Stimulated activated CD4-positive, alpha-beta T cell treated with anti-CD3 and anti-CD28 coated beads, Interleukin-1b, Interleukin-23, amount 100 ng/mL, for 48 hours (primary cell): ENCODE measurements at places on chromosomes 11 and 22.

GRCh38 chr22:43923191-43923590, 414 bp upstream of the PNPLA3 start:
- no peak for DNase-seq

DNA sequence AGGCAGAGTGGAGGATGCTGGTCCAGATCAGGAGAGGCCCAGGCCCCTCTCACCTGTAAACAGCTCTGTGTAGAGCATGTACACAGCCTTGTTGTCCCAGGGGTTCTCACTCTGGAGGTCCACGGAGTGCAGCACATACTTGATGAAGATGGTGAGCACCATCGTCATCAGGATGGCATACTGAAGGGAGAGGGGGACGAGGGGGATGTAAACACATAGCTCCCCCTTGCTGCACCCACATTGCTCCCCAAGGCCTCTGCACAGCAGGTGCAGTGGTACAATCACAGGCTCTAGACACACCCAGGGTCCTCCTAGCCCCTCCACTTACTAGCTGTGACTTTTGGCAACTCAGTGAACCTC, 2.9 kb downstream of the SYVN1 start:
- DNase-seq = no peak

GRCh38 chr11:130600139-130600538, 151.7 kb downstream of the ADAMTS15 start:
- no peak for DNase-seq

DNA sequence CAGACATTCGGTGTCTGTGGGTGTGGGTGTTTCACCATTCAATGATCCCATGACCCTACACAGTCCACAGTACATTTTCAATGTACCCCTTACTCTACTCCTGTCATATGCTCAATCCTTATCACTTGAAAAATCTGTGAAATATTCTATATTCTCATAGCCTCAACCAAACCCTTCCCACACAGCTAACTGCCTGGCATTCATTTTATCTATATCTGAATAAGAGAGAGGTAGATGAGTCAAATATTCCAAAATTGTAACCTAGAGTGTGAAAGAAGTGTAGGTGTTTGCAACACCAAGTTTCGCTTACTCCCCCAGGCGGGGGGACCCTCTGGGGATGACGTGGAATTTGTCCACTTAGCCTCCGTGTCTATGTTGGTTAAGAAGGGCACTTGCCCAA, 354.8 kb downstream of the ETS1 start:
- DNase-seq = peak; percentile 81

- no peak for DNase-seq
Measured at GRCh38 chr22:50576806-50577696, 1.2 kb downstream of the CPT1B start.

- DNase-seq = no peak
Measured at GRCh38 chr22:49771266-49772065, 56.2 kb downstream of the BRD1 start.

DNA sequence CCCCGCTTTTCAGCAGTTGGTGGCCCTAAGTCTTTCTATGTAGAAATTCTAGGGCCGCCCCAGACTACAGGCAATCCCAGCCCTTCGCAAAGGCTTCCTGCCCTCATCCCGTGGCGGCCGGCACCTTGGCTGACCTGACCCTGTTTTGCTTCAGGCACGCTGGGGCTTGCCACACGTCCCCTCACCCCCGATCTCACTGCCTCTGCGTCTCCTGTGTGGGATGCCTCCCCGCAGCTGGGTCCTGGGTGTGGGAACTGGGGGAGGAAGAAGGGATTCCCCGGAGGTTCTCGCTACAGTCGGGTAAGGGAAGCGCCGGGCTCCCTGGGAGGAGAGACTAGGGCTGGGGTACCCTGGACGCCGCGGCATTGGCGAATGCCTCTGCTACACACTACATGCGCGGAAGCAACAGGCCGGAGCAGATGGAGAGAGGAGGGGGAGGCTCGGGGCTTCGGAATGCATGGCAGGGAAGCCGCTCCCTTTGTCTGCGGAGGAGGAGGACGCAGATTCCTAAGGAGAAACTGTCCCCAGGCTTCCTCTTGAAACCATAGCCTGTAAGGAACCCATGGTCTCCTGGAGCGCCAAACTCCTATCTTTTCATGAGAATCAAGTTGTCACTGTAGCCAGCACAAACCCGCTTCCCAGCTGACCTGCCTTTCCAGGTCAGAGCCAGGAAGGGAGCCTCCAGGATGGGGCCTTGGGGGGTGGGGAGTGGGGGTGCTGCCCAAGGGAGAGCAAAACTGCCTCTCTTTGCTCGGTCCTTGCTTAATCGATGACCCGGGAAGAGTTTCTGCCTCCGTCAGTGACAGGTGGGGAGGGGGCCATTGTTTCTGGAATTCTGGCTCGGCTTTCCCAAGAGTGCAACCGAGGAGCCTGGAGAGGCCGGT, 1.4 kb downstream of the DTX4 start:
- DNase-seq = no peak

DNA sequence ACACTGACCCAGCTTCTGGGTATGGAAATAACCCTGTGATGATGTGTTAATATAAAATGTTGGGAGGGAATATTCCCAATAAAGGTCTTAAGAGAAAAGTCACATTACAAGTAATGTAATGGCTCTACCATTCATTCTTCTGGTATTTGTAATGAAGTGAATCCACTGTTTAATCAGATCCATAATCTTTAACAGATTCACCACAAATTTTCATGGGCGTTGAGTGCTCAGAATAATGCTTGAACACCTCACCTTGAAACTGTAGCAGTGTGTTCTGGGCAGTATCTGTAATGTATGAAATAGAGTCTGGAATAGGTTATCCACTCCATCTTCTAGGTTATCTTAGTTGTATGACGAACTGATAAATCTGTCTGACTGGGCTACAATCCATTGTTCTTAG, 26.6 kb upstream of the CRTAM start:
- DNase-seq = no peak

GRCh38 chr22:44776605-44777363, 24.4 kb downstream of the ARHGAP8 start:
- DNase-seq = no peak

- DNase-seq = no peak
Measured at GRCh38 chr11:104898685-104899013, 389 bp upstream of the CASP12 start.

GRCh38 chr11:111823131-111823530, 48.2 kb downstream of the ALG9 start:
- DNase-seq = no peak

GRCh38 chr11:67007126-67007525, 15.8 kb upstream of the SYT12 start:
- no peak for DNase-seq

GRCh38 chr22:44913198-44913983, 96.4 kb downstream of the PHF21B start:
- DNase-seq = no peak

- no peak for DNase-seq
Measured at GRCh38 chr22:38021206-38021605, 36.0 kb upstream of the PICK1 start.

DNA sequence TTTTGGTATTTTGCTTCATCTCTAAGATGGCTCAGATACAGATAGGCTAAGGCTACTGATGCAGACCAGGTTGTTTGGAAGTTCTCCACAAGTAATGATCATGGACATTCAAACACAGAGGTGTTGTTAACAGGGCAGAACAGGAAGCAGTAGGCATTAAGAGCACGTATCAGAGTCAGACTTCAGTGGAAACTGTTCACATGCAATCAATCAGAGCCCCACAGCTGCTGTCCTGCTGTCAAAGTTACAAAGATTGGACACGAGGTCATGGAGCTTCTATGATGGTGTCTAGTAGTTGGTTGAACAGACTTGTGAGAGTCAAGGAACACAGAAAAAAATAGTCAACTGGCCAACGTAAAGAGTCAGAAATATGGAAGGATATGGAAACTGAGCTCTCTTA, 19.8 kb downstream of the OR10D3 start:
- DNase-seq = no peak

DNA sequence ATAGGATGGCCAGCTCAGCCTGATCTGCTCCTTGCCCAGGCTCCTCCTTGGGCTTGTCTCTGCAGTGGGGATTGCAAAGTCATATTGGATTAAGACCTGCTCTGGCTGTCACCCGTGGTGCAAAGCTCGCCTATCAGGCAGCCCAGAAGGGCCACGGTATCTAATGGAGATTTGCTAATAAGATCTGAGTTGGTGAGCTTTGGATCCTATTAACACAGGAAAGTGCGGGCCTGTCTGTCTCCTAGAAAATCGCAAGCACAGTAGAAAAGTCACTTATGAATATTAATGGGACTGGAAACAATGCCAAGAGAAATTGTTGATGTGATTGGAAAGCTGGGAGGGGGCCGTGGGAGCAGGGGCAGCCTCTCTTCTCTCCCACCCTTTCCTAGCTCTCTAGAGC, 72.8 kb downstream of the CHST1 start:
- DNase-seq = no peak

- DNase-seq = no peak
Measured at GRCh38 chr11:77361184-77361583, 59.7 kb upstream of the GDPD4 start.
